OCI-LY7 (cell line): ENCODE measurements at places on chromosomes 12 and 14.
A peak's percentile ranks its signal among the peaks of the same experiment; 100 is the strongest.

DNA sequence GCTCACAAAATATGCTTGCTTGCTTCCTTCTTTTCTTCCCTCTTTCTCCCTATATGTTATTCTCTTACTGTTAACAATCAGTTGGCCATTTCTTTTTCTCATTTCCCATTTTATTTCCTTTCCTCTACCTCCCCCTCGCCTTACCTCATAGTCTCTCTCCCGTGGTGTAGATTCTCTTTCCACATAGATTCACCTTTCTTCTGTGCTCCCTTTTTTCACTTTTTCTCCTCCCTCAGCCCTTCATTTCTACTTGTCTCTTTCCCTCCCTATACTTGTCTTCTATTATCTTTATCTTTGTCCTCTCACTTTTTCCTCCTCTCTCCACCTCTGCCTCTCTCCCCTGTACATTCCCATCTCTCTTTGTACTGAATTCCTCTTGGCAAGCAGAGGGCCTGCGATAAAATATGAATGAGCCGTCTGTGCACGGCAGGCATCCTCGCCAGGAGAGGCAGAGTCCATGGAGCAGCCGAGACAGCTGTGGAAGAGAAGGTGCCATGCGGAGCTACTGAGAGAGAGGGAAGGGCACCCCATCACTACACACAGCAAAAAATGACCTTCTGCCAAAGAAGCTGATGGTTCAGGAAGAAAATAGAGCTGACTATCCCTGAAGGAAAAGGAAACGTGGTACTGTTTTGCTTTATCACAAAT, 12.1 kb downstream of the C14orf93 start:
- DNase-seq: no peak

DNA sequence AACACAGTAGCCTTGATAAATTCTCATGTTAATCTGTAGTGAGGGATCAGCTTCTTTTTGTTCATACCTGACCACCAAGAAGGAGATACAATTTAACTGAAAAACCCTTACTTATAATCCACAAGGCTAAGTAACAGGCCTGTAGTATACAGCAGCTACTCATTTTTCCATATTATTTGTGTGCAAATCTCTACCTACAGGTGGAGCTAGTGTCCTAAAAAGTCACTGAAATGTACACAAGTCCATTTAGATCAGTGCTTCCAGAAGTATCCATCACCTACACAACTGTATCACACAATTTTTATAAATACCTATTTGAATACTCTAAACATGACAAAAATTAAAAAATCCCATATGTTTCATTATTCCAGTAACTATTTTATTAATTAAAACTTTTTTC, 173.2 kb downstream of the SLC35F4 start:
- peak; percentile 23 for DNase-seq

- DNase-seq: no peak
These were observed 13.9 kb downstream of the ESRRB start for GRCh38 chr14:76389841-76390240.

DNA sequence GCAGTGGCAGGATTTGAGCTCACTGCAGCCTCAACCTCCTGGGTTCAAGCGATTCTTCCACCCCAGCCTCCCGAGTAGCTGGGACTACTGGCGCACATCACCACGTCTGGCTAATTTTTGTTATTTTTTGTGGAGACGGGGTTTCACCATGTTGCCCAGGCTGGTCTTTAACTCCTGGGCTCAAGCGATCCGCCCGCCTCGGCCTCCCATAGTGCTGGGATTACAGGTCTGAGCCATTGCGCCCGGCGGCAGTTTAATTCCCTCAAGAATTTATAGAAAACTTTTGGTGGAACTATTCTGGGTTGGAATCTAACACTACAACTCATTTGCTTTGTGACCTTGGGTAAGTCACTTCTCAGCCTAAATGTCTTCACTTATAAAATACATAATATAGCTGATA, 1.8 kb upstream of the SP1 start:
- no peak for DNase-seq

- DNase-seq: no peak
These were observed 125.3 kb upstream of the NPAS3 start for GRCh38 chr14:32813401-32813800.

DNA sequence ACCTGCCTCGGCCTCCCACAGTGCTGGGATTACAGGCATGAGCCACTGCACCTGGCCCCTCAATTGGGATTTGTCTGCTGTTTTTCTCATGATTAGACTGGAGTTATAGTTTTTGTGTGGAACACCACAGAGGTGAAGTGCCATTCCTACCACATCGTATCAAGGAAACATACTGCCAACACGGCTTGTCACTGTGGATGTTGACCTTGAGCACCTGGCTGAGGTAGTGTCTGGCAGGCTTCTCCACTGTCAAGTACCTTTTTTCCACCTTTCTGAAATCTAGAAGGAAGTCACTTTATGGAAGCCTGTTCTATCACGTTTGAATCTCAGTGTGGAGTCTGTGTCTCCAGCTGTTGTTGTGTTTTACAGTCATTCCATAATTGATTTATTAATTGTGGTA, 21.4 kb upstream of the SEL1L start:
- DNase-seq: no peak

GRCh38 chr14:24267516-24267915, 3.9 kb downstream of the RABGGTA start:
- DNase-seq: no peak

DNA sequence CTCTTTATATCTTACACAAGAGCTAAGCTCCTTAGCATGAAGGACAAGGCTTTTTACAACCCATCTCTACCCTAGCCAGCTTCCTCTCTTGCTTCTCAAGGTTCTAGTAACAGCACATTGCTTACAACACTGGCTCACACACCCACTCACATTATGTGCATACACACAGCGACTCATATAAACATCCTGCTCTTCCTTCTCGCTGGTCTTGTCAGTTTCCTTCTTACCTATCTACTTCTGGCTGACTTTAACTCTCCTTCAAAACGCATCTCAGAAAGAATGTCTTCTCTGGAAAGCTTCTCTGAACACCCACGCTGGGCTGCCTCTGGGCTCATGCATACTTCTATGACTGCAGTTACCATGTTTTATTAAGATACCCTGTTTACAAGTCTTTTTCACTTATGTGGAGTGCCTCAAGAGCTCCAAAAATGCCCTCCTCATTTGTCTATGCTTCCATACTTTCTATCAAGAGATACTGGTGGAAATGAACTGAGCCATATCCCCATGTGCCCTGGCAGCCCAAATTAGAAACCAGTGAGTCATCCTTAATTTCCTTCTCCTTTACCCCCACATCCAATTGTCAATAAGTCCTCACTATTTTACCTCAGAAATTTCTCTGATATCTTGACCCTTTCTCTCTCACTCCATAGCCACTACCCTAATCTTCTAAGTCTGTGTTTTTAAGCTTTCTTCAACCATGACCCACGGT, 126.9 kb upstream of the KRAS start:
- no peak for DNase-seq

GRCh38 chr12:102593134-102593533, 112.8 kb upstream of the IGF1 start:
- DNase-seq: no peak

DNA sequence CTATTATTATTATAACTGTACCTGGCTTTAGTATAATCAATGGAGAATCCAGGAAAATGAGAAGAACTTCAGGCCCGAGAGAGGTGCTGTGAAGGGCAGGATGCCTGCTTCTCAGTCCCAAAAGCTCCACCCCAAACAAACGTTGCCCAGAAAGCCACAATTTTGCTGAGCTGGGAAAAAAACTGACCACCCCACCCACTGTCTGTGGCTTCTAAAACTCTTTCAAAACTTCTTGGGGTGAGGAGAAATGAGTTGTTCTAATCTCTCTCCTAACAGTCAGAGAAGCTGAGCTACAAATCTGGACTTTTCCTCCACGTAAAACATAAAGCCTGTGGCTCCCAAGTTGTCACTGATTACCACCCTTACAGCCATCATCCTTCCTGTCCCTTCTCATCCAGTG, 13.4 kb downstream of the VDR start:
- DNase-seq: no peak

DNA sequence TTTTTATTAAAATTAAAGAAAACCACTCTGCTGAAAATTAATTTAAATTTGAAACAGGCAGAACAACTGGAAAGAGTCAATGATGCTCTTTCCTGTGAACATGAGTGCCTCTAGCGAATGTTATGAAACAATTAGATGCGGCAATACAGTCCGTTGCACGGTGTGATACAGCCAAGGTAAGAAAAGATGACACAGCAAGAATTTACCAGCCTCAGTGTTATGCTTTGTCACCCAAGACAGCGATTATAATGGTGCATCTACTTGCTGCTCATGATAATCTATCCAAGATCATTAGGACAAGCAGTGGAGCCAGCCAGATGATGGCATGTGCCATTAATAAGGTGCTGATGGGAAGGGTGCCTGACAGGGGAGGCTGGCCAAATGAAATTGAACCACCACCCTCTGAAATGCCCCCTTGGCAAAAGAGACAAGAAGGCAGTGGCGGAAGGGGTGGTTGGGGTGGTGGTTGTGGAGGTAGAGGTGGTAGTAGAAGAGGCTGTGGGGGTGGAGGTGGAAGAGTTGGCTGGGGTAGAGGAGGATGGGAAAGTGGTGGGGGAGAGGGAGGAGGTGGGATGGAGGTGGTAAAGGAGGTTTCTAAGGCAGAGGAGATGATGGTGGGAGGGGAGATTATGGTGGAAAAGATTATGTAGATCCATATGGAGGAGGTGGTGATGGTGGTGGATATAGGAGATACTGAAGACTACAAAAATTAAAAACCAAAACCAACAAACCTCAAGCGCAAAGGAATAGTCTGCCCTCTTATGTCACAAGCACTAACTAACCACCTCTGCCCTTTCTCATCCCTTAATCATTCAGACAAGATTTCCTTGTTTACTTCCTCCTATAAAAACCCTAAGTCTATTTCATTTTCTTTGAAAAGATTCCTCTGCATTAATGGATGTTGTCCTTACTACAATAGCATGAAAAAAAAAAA, 4.0 kb upstream of the RESF1 start:
- no peak for DNase-seq

GRCh38 chr14:22919601-22919921, 612 bp upstream of the RBM23 start:
- DNase-seq: no peak

DNA sequence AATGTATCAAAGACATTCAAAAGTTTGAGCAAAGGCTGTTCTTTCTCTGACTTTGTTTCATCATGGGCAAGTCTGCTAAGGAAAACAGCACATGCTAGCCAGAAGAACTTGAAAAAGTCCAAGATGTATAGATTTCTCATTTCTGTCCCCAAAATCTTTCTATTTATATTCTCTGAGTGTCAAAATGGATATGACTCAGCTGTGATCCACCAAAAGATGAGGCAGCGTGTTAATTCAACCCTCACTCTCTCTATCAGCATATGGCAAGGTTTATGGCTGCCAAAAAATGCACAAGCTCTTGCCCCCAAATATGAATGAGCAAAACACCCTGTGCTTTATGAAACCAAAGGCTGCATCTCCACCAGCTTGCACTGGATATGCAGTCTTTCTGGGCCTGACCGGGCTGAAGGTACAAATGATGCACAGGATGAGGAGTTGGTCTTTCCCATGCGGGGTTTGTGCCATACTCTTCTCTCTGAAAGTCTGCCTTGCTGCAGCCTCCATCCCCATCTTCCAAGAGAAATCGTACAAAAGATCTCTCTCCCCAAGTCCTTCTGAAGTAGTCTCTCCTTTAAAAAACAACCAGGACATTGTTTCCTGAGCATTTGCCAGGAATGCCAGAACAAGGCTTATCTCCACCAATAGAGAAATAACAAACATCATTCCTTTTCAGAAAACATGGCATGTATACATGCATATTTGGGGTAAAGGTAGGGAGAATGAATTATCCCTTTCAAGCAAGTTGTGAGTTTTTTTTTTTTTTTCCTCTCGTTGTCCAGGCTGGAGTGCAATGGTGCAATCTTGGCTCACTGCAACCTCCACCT, 203.4 kb downstream of the TMX1 start:
- no peak for DNase-seq

- DNase-seq: no peak
These were observed 101.6 kb upstream of the KRAS start for GRCh38 chr12:25352083-25352918.

GRCh38 chr12:92146497-92147224, 1.0 kb upstream of the BTG1 start:
- DNase-seq: peak; percentile 48

DNA sequence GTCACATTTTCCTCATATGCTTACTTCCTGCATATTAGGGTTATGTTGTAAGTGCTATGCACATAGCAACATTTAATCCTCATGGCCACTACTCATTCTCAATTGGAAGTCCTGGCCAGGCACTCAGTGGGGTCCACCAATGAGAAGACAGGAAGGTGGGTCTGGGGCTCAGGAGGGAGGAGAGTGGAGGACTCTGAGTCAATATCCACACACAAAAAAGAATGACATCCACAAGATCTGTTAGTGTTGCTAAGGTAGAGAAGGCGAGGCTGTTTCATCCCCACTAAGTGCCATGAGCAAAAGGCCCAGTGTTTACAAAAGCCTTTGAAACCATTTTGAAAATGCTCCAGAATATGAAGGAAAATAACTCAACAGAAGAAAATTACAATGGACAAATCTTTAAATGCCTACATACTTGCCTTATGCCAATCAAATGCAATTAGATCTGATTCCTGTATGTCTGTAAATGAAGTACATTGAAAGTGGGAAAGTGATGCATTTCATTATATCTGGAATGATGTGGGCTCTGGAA, 53.9 kb downstream of the EID3 start:
- no peak for DNase-seq

- DNase-seq: no peak
These were observed 99.0 kb upstream of the SSTR1 start for GRCh38 chr14:38108681-38109080.

DNA sequence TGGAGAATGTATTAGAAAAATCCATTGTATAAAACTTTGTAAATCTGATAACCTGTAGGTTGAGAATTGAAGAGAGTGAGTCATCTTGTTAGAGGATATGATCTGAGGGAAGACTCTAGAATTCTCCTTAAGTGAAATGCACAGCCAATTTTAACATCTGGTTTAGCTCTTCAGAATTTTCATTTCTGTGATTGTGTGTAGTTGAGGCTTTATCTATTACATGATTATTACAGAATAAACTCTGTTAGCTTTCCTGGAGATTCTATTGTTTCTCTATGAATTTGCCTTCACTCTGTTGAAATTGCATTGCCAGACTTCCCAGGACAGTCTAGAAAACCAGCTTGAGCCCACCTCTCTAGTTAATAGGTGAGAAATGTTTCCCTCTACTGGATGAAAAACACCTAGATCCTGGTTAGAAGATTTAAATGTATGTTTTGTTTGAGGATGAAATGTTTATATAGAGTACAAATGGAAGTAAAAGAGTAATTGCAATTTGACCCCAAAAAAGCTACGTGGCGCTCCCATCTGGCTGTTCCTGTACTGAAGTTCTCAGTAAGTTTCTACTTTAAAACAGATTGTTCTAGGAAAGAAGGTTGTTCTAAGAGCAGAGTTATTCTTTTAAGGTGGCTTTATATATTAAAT, 2.9 kb downstream of the NUDT4 start:
- DNase-seq: peak; percentile 53

GRCh38 chr12:115146453-115146852, 462.5 kb upstream of the TBX3 start:
- no peak for DNase-seq

GRCh38 chr12:47964106-47964728, 821 bp downstream of the TMEM106C start:
- DNase-seq: peak; percentile 50
